ENCODE measurements at places on chromosomes 12 and 14. TPM values are rescaled to one million over a fixed set of nuclear protein-coding genes. Genes with fewer than 3 reads are reported as not detected.

NPAS3 gene
- 0.71 TPM for total RNA-seq

LMNTD1 gene
- not detected for total RNA-seq

STAC3 gene
- 0.18 TPM for total RNA-seq

FAM90A1 gene
- total RNA-seq: under 0.01 TPM

KLRC4 gene
- total RNA-seq: not detected

ACVRL1 gene
- total RNA-seq: 20.2 TPM

HOXC12 gene
- not detected for total RNA-seq

ANP32D gene
- not detected for total RNA-seq

TOMM20L gene
- not detected for total RNA-seq

CCDC184 gene
- 1.1 TPM for total RNA-seq

KRT80 gene
- total RNA-seq: 0.53 TPM

RNASE3 gene
- total RNA-seq: not detected

STXBP6 gene
- total RNA-seq: 18.6 TPM

CACNA2D4 gene
- 1.6 TPM for total RNA-seq

MMP14 gene
- total RNA-seq: 435 TPM

HVCN1 gene
- 21.3 TPM for total RNA-seq

PLEKHH1 gene
- not detected for total RNA-seq

SLC25A47 gene
- not detected for total RNA-seq

KRT2 gene
- total RNA-seq: not detected

NPC2 gene
- total RNA-seq: 1,597 TPM

FGF23 gene
- total RNA-seq: not detected

EPYC gene
- not detected for total RNA-seq

TRPV4 gene
- 2.5 TPM for total RNA-seq

CAPZA3 gene
- not detected for total RNA-seq

VWF gene
- total RNA-seq: 0.35 TPM

TM9SF1 gene
- 85.9 TPM for total RNA-seq

GPR68 gene
- not detected for total RNA-seq

FAM181A gene
- total RNA-seq: not detected

TPH2 gene
- total RNA-seq: not detected

CEBPE gene
- total RNA-seq: not detected

GPR132 gene
- not detected for total RNA-seq

PSMD9 gene
- 142 TPM for total RNA-seq

ZNF219 gene
- total RNA-seq: 1.1 TPM

RNU4-1 gene
- not detected for total RNA-seq

OVCH1 gene
- not detected for total RNA-seq

KLHDC1 gene
- total RNA-seq: 3.4 TPM

OS9 gene
- 207 TPM for total RNA-seq

SLC8A3 gene
- total RNA-seq: not detected

PIWIL1 gene
- total RNA-seq: not detected

CCDC38 gene
- total RNA-seq: not detected

HOXC6 gene
- 2.5 TPM for total RNA-seq

C14orf132 gene
- total RNA-seq: 9.5 TPM

SRRM4 gene
- not detected for total RNA-seq

KCNC2 gene
- not detected for total RNA-seq
